ENCODE measurements at places on chromosomes 7 and 10. TPM values are rescaled to one million over a fixed set of nuclear protein-coding genes. Genes with fewer than 3 reads are reported as not detected.

Gene AMZ1
- 0.16 TPM for total RNA-seq

Gene CTTNBP2
- total RNA-seq: 6.1 TPM

Gene SCART1
- total RNA-seq: 3.3 TPM

Gene CTAGE4
- total RNA-seq: 0.58 TPM

Gene CNPY1
- total RNA-seq: not detected

Gene PAX4
- not detected for total RNA-seq

Gene ANKMY2
- 14.9 TPM for total RNA-seq

Gene BMS1
- total RNA-seq: 13.7 TPM
